ENCODE measurements at places on chromosomes 2 and 18.

- no peak for DNase-seq
Observed at GRCh38 chr2:120182019-120182560, 41.1 kb downstream of the TMEM185B start.

DNA sequence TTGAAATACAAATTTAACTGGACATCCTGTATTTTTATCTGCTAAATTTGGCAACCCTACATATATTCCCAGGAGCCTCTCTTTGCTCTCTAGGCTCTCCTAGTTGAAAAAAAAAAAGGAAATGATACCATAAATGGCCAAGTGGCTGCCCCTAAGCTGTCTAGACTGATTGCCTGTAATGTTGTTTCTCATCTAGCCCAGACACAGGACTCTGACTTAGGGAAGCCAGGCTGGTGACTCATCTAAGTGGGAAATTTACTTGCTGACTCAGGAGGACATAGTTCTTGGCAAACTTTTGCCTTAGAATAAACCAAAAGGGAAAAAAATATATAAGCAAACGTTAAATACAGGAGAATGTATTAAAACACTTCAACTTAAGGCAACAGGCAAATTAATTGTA, 14.6 kb upstream of the ITGAV start:
- no peak for DNase-seq

DNA sequence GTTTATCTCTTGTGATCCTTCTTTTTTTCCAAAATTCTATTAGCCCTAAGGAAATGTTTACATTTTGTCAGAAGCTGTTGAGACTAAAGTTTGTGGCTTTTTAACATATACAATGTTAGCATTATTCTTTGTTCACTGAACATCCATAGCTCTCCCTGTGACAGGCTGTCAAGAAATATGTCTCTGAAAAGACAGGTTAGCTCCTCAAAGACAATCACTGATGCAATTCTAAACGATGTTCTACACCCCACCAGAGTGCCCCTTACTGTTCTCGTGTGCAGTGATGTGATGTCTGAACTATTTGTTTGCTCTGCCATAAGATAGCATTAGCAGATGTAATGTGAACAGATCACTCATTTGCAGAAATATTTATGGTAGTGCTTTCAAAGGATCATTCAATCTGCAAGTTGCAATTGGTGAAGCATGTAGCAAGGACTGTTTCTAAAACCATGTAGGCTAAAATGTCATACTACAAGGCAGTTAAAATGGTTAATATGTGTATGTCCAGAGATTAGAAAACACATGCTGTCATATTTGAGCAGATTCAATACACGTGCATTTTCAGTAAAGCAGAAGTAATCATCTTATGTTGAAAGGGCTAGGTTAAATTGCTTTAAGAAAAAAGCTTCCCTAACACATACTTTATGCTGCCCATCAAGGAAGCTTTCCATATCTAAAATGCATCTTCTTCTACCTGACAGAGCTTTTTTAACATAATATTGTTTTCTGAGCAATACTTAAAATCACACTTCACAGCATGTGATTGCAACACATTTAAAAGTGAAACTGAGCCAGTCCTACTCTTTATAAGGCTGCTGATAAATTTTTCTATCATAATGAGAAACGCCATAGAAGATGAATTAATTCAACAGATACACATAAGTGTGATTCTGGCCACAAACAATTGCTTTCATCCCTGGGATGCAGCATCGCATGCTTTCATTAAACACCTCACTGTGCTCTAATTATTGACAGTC, 285.7 kb upstream of the UBE2E3 start:
- DNase-seq, result no peak

GRCh38 chr2:189086250-189086649, 93.3 kb downstream of the COL5A2 start:
- no peak for DNase-seq

DNA sequence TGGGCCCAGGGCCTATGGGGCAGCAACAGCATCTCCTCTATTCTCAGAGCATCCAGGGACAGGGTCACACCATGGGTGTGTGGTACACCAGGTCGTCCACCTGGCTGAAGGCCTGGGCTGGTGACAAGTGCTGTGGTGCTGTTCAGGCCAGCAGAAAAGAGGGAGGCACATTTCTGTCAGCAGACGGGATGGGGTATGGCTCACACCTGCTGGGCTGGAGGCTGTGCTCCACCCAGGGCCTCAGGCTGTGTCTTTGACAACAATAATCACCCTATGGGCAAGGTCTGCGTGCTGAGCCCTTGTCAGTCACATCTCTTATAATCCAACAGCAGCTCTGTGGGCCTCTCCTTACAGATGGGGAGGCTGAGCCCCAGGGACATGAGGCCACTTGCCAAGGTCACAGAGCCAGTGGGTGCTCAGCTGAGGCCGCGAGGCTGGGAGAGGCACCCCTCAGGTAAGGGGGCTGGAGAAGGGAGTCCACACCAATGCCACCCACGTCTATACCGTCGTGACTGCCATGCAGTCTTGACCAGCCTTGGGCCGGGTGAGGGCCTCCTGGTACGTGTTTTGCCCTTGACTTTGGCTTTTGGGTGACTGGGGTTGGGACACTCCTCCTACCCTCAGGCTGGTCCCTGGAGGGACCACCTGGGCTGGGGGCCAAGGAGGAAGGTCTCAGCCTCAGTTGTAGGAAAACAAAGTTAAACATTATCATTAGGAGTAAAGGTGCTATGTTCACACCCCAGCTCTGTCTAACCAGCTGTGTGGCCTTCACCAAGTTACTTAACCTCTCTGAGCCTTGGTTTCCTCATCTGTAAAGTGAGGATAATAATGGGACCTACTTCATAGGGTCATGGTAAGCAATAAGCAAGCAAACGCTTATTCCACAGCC, 5.6 kb upstream of the HS6ST1 start:
- DNase-seq, result no peak

DNA sequence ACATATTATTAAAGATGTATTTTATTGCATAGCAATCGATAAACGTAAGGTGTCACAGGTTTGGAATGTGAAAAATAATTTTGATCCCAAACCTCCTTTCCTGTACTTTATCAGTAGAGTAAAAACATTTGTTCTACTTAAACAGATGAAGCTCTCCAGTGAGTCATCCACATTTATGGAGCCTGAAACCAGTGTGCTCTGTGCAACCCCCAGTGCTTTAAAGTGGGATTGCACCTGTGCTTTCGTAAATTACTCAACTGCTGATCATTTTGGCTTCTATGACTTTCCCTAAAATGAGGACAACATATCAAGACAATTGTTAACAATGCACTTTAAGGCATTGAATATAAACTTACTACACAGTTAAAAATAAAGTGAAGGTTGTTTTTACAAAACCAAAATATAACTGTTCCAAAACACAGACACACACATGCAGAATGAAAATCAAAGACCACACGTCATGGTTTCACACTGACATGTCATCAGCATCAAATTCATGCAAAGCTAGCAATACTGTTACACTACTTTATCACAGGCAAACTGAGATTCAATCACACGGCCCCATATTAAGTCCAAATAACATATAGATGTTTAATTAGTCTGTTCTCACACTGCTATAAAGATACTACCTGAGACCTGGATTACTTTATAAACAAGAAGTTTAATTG, 9.7 kb downstream of the TMEM18 start:
- DNase-seq, result no peak

DNA sequence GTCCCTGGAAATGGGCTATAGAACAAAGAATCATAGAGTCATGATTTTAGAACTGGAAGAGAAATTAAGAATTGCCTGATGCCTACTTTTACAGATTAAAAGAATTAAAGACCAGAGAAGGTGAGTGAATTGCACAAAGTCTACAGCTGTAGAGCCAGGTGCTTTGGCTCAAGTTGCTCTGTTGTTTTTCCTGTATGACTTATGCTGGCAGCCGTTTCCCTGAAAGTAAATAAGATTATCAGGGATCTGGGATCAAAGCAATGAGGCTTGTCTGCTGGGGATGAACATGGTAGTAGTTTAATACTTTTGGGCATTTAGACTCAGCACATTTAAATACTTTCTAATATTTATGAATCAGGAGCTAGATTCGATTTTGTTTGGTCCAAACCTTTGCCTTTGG, 166.9 kb downstream of the PRPF40A start:
- DNase-seq, result no peak

DNA sequence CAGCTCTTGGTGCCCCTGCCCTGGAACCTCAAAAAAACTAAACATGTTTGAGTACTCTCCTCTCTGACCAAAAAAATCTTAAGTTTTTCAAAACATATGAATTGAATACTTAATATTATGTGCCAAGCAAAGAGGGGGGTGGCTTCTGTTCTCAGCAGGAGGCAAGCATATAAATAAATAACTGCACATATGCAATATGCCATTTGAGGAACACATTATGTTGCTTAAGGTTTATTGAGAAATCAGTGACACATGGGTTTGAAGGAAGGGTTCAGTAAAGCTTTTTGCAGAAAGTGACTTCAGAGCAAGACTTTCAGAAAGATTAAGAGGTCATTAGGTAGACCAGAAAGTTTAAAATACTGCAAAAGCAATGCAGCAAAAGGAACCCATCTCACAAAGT, 429.2 kb downstream of the TDRD15 start:
- DNase-seq, result no peak

- no peak for DNase-seq
Observed at GRCh38 chr18:76476665-76477561, 18.1 kb downstream of the ZNF516 start.

DNA sequence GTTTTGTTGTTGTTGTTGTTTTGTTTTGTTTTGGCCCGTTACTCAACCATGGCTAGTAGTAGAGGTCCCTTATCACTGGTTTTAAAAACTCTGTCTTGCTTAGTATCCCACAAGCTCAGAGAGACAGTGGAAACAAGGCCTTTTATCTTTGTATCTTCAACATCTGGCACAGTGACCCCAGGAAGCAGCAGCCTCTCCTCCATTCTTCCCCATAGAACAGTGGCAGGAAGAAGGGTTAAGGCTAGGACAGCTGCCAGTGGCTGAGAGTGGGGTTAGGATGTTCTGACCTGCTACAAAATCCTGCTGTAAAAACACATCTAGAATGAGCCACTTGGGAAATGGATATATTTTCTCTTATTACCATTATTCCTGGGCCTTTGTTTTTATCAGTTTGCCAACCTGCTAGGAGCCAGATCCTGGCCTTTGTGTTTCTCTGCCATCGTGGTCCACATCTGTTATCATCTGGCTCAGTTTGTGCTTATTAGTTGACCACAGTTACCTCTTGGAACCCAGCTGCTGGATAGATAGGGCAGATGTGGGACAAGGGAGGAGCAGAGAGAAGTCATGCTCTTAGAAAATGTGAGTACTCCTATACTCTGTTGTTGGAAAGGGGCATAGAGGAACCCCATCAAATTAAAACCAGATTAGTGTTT, 246.8 kb downstream of the AGPS start:
- no peak for DNase-seq

DNA sequence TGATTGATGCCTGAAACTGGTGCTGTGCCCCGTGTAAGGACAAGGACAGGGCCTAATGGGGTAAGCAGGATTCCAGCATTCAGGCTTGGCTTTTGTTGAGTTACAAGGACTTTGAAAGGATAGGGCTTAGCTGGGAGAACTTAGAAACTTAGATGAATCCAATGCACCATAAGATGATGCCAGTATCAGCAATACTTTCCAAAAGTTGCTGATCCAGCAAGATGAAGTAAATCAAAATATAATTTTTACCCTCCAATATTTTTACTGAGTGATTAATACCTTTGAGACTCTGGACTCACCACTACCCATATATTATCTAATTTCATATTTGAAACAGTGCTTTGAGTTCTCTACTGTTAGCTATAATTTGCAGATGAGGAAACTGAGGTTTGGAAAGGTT, 354.5 kb upstream of the ATP5MC3 start:
- DNase-seq, result no peak

DNA sequence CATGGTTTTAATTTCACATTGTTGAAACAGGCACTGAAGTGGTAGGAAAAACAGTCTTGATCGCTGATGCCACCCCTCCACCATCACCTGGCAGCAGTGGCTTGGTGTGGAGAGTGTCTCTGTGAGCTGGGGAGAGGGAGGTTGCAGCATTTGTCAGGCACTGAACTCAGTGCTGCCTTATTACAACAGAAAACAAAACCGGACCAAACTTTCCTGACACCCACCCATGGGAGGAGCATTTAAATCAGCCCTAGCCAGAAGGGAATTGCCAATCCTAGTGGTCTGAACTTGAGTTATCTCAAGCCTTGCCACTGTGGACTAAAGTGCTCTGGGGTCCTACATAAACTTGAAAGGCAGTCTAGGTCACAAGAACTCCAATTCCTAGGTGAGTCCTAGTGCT, 103.0 kb upstream of the LGALSL start:
- no peak for DNase-seq

DNA sequence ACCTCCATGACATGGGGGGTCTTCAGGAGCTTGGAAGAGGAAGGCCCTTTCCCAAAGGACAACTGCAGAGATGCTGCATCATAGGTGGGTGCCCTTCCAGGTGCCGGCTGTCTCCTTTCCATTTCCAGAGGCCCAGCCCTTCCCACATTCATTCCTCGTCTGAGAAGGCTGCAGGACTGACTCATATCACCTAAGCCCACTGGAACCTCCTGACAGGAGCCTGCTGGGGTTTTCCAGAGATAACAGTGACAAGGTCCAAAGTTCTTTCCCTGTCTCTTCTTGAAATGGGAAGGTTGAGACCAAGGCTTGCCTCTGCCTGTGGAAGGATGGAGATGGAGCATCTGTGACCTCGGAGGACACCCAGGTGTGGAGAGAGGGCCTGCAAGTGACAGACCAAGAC, 3.6 kb upstream of the PRSS56 start:
- DNase-seq, result no peak

DNA sequence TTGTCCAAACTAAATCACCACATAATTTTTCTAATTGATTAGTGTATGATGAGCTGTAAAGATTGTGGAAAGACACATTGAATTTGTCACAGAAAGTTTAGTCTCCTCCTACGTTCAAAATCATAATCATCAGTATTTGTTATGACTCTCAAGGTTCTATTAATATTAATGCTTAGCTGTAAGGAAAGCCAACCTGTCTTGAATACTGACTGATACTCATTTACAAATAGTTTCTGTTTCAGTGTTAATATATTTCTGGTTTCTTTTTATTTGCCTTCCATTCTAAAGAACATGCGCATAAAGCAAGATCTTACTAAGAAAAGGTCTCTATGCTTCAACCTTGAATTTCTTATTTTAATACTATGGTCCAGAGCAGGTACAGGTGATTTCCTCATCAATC, 55.1 kb downstream of the CPS1 start:
- DNase-seq, result no peak

GRCh38 chr2:126771094-126771493, 115.1 kb downstream of the GYPC start:
- no peak for DNase-seq

DNA sequence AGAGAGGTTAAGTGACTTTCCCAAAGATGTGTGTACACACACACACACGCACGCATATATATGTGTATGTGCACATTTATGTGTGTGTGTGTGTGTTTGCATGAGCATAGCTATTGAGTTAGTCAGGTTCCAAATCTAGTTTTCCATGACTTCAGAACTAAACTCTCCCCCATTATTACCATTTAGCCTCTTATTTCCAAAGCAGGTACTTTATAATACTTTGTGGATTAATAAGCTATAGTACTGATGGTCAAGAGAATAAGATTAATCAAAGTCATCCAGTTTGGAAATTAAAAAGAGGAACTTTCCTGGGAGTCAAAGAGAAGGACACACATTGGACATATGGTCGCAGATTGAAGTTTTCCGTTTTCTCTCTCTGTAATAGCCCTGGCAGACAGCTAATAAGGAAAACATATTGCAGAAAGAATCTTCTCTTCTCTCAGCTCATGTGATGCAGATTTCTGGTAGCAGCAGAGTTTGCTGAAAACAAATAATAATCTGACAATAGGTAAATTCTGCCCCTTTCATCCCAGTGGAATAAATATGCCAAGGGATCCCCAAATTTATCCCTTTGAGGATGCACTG, 410.9 kb upstream of the TCF4 start:
- no peak for DNase-seq

GRCh38 chr2:125696560-125696959, 959.4 kb upstream of the GYPC start:
- no peak for DNase-seq

- peak; percentile 6 for DNase-seq
Observed at GRCh38 chr2:165293440-165294420, 54.5 kb downstream of the SCN2A start.
